ENCODE measurements at places on chromosomes 5 and 9.

GRCh38 chr9:104784098-104784497, 20.2 kb downstream of the NIPSNAP3B start:
- no peak for DNase-seq

GRCh38 chr5:36878392-36879082, 2.0 kb downstream of the NIPBL start:
- DNase-seq = no peak

- DNase-seq = no peak
Observed at GRCh38 chr9:134970719-134971118, 53.0 kb upstream of the FCN1 start.

- no peak for DNase-seq
Observed at GRCh38 chr5:56908942-56909293, 478 bp upstream of the SETD9 start.

DNA sequence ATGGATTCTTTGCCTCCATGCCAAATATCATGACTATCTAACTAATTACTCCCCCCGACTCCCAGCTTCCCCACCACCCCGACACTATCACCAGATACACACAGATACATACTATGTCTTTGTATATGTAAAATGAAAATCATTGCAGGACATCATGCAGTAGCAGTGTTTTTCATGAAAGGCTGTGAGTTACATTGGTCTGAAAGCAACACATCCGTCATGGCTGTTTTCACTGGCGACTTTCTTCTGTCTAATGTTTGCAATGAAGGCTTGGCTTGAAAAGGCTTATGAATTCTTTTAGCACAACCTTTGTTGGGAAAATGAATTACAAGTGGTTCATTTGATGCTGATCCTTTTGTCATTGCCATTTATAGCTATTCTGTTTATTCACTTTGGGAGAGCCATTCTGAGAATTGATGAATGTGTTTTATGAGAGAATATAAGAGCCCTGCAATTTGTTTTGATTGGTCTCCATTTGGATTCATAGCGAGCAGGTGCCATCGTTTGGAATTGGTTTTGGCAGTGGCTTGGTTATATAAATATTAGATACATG, 103.4 kb downstream of the PIP5K1B start:
- DNase-seq = no peak

DNA sequence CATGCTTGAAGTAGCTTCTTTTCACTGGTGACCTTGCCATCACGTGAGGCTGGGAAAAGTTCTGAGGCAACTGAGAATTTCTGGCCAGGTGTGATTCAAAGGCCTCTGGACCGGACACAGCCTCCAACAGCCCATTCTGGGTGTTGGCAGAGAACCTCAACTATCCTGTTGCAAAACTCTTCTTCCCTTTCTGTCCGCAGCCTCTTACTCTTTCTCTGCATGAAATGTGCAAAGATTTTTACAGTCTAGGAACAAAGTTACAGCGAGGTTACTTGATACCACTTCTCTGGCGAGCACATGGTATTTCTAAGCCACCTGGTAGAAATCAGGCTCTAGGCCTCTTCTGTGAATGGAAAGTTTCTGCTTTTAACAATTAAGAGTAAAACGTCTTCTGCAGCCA, 79.2 kb downstream of the FREM1 start:
- DNase-seq = no peak

DNA sequence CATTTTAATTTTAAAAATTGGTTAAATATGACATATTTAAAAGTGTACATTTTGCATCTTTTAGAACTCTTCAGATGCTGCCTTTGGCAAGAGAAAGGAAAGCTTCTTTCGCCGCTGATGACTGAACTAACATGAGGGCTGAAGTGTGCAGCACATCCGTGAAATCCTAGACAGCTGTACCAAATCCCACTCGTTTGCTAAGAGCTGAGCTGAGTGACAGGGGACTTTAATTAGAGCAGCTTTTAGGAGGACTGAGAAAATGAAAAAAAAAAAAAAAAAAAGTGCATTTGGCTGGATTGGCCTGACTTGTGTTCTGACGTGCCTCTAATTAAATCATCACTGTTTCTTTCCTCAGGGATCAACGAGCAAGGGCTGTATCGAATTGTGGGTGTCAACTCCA, 271.3 kb downstream of the ARHGAP26 start:
- DNase-seq = no peak

GRCh38 chr9:89428901-89429890, 68.7 kb downstream of the SEMA4D start:
- DNase-seq = no peak

GRCh38 chr5:96220610-96221390, 212.2 kb downstream of the PCSK1 start:
- no peak for DNase-seq

- DNase-seq = no peak
Observed at GRCh38 chr5:174532455-174533453, 191.6 kb upstream of the MSX2 start.

- DNase-seq = peak; percentile 32
Observed at GRCh38 chr9:89802781-89803355, 198.1 kb downstream of the GADD45G start.

- DNase-seq = no peak
Observed at GRCh38 chr9:6330958-6331634, 2.9 kb downstream of the TPD52L3 start.

DNA sequence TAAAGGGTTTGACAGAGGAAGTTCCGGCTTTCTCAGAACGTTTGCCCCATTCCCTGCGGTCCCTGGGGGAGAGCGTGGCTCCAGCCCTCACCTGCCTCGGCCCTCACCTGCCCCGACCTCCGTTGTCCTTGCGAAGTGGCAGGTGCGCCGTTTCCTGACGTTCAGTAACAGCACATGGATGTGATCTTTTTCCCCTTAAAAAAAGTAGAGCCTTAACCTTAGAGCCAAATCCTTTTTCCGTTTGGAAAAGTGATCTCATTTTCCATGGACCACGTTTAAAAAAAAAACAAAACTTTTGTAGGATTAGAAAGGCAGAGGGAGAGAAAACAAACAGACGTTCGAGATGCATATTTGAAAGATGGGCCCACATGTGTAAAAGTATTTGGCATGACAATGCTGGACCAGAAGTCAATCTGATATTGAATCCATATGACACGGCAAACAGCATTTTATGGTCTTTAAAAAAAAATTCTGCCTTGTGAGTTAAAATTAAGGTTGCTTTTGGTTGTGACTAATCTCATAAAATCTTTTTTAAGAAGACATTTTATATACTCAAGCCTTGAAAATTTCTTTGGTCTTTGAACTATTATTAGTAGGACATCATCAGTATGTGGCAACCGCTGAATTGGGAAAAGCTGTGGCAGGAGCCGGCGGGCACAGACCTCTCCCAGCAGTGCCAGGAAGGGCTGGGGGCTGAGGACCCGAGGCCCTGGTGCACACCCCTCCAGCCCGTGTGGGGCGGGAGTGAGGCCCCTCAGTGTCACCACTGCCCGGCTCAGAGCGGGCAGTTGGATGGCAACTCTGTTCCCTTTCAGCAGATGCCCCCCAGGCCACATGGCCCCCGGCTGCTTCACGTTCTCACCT, 42.5 kb upstream of the EXOC3 start:
- peak; percentile 34 for DNase-seq

DNA sequence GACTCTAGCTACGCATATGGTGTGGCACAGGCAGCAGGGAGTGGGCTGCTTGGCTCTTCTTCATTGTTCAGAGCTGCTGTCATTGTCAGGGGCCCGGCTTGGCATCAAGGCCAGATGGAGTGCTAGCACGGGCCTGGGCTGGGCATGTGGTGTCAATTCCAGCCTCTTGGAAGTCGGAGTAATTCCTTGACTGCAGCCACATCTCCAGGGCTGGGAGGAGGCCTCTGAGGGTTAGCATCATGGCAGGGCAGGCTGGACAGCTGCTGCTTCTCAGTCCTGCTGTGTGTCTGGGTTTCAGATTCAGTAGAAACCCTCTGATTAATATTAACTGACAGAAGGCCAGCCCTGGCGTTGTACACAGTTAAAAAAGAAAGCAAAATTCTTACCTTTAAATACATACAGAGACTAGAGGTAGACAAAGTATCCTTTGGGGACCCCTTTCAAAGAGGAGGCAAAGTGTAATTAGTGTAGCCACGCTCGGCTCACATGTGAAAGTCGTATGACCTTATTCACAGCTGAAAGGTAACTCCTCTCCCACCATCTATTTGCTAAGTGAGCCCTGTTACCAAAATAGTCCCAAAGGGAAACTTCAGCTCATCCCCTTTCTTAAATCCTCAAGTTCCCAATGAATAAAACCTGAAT, 126.4 kb downstream of the DOCK2 start:
- no peak for DNase-seq

DNA sequence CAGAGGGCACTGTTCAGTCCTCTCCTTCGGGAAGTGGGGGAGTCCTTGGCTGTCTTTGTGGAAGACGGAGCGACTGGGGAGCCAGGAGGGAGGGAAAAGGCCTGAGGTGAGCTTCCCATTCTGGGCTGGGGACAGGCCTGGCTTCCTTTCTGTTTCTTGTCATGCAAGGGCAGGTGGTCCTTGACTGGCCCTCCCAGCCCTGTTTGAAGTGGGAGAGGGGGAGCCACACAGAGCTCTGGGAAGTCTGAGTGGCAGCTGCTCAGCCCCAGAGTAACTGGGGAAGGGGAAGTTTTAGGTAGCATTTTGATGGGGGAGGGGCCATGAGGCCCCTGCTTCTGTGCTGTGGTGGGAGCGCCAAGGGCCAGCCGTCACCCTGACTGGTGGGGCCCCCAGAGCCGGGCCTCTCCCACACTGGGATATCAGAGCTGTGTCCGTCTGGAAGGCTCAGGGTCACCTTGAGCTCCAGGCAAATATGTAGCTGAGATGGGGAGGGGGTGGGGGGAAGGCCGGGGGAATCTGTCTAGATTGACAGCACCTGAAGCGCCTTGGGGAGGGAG, 6.5 kb downstream of the UNC5A start:
- DNase-seq = no peak

DNA sequence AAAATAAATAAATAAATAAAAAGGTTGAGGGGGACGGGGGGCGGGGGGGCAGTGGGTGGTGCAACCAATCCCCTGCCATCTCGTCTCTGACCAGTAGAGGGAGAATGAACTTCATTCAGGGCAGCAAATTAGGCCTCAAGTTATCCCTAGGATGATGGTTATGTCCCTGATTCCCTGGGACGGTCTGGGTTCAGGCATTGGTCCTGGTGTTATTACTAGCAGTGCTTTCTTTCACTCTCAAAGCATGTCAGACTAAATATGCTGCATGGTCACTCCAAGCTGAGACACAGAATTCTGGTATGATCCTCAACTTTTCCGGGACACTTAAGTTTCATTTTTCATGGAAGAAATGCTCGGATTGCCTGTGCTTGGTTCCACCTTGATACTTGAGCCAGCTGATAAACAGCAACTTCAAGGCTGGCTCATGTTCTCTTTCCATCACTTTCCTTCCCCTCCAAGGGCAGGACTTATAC, 59.4 kb downstream of the DAP start:
- DNase-seq = no peak

- no peak for DNase-seq
Observed at GRCh38 chr9:131397100-131397790, 3.4 kb downstream of the PRRC2B start.

GRCh38 chr5:143405063-143405848, 1.8 kb upstream of the NR3C1 start:
- DNase-seq = peak; percentile 18

DNA sequence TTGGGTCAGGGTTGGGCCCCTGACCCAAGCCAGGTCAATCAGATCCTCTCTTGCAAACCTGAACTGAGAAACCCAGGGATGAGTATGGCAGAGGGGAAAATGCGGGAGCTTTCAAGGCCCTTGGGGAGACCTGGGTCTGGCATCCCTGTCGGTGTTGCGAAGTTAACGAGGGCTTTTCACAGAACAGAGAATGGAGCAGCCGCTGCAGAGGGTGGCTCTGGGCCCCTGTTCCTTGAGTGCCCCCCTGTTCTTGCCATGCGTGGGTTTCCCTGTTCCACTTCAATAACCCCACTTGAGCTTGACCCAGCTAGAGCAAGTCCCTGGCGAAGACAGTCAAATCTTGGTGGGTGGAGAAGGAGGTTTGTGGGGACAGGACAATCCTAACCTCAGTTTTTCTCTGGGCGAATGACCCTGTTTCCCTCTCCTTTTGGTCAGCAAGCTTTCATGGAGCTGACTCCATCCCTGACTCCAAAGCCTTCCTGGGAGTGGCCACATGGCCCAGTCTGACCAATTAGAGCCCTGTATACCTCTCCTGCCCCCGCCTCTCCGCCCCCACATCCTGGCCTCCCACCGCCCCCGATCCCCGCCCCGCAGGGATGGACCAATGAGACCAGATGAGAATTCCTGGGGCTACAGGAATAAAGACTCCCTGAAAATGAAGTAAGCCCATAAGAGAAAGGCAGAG, 2.9 kb upstream of the VDAC1 start:
- DNase-seq = no peak

GRCh38 chr5:107526-107925, 15.6 kb downstream of the PLEKHG4B start:
- DNase-seq = no peak

- DNase-seq = peak; percentile 45
Observed at GRCh38 chr9:100472788-100473275, at the start of gene TMEFF1. Gene TMEFF1 (plus strand): TSS chr9:100473149. CDS start chr9:100473545, 396 bp downstream.

DNA sequence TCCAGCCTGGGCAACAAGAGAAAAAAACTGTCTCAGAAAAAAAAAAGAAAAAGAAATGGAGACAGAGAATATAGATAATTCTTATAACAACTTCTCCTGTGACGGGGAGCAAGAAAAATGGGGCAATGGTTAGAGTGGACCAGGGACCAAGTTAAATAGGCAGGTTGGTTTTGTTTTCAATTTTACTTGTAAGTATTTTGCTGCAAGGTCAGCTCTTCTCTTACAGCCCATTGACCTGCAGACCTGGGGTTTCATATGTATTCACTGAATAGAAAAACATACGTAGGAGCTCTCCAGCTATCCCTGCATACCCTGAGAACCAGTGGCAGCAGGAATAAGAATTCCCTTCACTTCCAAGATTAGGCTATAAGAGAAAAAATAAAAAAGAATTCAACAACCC, 29.2 kb upstream of the IL13 start:
- DNase-seq = no peak

GRCh38 chr9:137213160-137214060, 7.9 kb downstream of the NDOR1 start:
- no peak for DNase-seq

- DNase-seq = no peak
Observed at GRCh38 chr5:98635656-98636055, 137.8 kb upstream of the RGMB start.

- no peak for DNase-seq
Observed at GRCh38 chr9:15231788-15232635, 75.0 kb downstream of the TTC39B start.

GRCh38 chr5:158463188-158463587, 604.2 kb upstream of the CLINT1 start:
- no peak for DNase-seq

- no peak for DNase-seq
Observed at GRCh38 chr5:16754601-16755000, 137.8 kb upstream of the RETREG1 start.

DNA sequence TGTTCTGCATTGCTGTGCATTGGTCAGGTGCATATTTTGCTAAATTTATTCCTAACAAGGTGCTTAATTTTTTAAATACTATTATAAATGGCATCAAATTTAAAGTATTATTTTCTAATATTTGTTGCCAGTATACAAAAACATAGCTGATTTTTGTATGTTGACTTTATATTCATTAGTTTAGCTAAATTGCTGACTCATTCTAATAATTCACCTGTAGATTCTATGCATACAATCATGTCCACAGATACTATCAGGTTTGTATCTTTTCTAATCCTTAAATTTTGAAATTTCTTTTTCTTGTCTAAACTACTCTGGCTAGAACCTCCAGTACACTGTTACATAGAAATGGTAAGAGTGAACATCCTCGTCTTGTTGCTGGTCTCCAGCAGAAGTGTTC, 657.6 kb downstream of the CCDC171 start:
- no peak for DNase-seq

Data from NCI-H2107 (cell line).